Activated naive CD4-positive, alpha-beta T cell (primary cell): ENCODE measurements at places on chromosomes 2 and 18.

- DNase-seq: no peak
These were observed 286.4 kb downstream of the SLC8A1 start for GRCh38 chr2:40165509-40165844.

DNA sequence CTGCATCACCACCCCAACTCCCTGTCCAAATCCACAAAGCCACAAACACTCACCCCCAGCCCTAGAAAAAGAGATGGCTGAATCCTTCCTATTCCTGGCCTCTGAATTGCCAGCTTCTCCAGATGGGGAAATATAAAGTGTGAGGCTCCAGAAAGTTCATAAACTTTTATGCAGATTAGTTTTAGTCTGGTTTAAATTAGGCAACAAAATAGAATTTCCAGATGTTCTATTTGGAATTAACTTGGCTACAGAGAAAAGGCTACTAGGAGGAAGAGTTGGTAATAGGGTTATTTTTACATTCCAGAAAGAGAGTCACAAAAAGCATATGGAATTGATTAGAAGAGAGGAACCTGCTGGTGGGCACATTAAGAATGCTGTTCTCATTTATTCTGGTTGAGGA lies 56.0 kb downstream of the EN1 start:
- no peak for DNase-seq

DNA sequence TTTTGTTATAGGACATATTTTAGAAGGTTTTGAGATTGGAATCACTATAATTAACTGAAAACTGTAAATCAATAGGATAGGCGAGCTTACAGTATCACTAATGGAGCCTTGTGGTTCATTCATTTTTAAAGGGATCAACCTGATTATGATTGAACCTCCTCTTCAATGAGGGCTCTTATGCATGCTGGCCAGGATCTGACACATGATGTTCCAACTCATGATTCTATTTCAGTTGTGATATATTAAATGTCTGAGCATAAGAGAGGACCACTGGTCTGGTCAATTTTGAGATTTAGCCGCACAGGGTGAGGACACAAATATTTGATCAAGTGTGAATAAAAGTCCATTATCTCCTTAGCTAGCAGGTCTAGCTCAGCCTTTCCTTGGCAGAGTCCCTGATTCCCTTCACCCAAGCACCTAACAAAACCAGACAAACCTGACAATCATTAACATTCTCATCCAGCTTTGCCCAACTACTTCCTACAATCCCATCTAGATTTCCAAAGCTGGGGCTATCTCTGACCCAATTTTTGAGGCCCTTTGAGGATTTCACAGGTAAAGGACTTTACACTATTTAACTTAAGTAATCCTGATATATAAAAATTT lies 6.9 kb upstream of the MAP4K4 start:
- DNase-seq: no peak

- no peak for DNase-seq
These were observed 6.5 kb upstream of the FN1 start for GRCh38 chr2:215442401-215442787.

GRCh38 chr18:24003903-24004640 lies 10.5 kb upstream of the TTC39C start:
- DNase-seq: no peak

DNA sequence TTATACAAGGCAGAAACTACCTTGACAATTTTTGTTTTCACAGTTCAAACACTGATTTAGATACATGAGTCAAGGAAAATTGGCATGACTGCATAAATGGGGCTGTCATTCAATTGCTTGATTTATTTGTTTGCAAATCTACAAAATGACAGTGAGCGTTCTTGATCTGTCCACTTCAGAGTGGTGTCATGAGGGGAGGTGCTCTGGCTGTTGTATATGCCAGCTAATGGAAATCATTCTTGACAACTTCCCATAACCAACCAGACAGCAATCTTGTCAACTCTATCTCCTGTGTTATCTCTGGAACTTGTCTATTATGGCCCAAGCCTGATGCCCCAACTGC lies 120.6 kb upstream of the UGP2 start:
- no peak for DNase-seq

DNA sequence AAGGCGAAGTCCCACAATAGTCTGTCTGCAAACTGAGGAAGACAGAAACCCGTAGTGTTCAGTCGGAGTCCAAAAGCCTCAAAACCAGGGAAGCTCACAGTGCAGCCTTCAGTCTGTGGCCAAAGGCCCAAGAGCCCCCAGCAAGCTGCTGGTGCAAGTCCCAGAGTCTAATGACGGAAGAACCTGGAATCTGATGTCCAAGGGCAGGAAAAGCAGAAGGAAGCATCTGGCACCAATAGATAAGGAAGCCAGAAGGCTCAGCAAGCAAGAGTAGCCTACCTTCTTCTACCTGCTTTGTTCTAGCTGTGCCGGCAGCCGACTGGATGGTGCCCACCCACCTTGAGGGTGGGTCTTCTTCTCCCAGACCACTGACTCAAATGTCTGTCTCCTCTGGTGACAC lies 21.8 kb downstream of the CFAP210 start:
- no peak for DNase-seq

DNA sequence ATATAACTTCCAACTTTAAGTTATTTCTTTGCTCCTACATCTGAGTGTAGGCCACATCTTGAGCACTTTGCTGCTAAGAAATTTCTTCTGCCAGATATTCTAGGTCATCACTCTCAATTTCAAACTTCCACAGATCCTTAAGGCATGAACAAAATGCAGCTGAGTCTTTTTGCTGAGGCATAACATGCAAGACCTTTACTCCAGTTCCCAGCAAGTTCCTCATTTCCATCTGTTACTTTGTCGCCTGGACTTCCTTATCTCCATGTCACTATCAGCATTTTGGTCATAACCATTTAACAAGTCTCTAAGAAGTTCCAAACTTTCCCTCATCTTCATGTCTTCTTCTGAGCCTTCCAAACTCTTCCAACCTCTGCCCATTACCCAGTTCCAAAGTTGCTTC lies 1077.3 kb upstream of the TMEFF2 start:
- no peak for DNase-seq

DNA sequence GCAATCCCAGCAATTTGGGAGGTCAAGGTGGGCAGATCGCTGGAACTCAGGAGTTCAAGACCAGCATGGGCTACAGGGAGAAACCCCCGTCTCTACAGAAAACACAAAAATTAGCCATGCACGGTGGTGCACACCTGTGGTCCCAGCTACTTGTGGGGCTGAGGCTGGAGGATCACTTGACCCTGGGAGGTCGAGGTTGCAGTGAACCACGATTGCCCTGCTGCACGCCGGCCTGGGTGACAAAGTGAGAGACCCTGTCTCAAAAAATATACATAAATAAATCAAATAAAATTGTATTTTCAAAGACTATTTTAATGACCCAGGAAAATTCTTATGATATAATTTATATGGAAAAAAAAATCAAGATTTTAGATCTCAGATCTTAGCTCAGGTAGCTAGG lies 191.5 kb downstream of the ZFP36L2 start:
- no peak for DNase-seq

DNA sequence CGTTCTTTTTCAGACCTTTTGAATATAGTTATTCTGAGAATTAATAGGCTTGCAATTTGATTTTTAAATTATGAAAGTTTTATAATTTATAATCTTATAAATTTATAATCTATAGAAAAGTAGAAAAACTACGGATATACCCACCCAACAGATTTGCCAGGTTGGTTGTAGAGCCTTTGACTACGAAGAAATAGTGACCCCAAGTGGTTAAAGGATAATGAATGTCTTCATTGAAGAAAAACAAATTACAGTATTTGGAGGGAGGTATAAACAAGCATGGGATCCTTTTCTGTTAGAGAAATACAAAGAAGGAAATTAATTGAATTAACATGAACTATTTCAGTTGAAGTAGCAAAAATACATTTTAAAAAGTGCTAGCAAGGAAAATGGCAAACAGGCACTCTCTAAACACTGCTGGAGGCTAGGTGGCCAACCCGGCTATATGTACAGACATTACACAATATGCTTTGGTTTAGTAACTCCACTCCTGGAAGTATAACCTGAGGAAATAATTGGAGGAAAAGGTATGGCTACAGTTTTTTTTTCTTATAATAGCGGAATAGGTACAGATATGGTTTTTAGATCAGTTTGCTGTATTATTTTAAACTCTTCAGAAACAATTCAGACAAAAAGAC lies 110.9 kb downstream of the MIB1 start:
- no peak for DNase-seq

GRCh38 chr2:232890536-232890895 lies 20.5 kb downstream of the SNORC start:
- DNase-seq: no peak

- DNase-seq: no peak
These were observed 80.8 kb downstream of the NXPH2 start for GRCh38 chr2:138699421-138699820.

- DNase-seq: no peak
These were observed 121.2 kb downstream of the ARHGEF4 start for GRCh38 chr2:130957915-130958314.

GRCh38 chr2:1140389-1141003 lies 189.8 kb downstream of the SNTG2 start:
- peak; percentile 17 for DNase-seq

GRCh38 chr2:177723235-177723634 lies 330.7 kb downstream of the AGPS start:
- DNase-seq: no peak

GRCh38 chr2:170814533-170815230 lies 2.0 kb upstream of the GAD1 start:
- no peak for DNase-seq

DNA sequence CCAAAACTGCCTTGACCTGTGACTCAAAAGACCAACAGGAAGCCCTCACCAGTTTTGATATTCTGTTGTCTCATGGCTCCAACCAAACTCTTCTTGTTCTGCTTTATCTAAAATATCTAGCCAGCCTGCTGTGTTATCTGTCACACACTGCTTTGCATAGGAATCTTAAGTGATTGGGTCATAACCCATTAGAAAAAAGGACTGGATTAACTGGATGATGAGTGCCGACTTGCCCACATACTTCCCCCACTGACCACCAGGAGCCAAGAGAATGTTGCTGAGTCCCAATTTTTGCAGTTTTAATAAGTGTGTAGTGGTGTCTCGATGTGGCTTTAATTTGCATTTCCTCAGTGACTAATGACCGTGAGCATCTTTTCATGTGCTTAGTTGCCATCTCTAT lies 6.5 kb downstream of the MOGAT1 start:
- DNase-seq: no peak

- no peak for DNase-seq
These were observed 43.3 kb downstream of the DDX1 start for GRCh38 chr2:15634846-15635490.

- DNase-seq: no peak
These were observed 9.6 kb downstream of the CYB5A start for GRCh38 chr18:74281980-74282754.

- DNase-seq: no peak
These were observed 33.0 kb downstream of the MRO start for GRCh38 chr18:50786864-50787263.

- DNase-seq: no peak
These were observed 244.8 kb downstream of the PRKCE start for GRCh38 chr2:45896311-45896710.

DNA sequence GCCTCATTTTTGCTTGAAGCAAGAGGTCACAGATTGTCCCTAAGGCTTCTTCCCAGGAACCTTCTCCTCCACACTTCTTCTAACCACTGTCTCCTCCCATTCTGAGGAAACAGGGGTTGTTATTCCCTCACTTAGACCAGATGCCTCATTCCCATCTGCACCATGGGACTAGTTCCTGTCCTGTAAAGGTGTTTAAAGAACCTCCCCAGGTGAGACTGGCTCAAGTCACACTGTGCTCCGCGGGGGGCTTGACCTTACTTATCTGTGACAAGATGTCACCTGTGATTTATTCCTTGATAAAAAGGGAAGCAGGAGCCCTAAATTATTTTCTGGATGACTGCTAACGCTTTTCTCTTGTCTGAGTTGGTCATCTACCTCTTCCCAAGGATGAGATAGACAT lies 8.2 kb upstream of the CDH2 start:
- DNase-seq: no peak

DNA sequence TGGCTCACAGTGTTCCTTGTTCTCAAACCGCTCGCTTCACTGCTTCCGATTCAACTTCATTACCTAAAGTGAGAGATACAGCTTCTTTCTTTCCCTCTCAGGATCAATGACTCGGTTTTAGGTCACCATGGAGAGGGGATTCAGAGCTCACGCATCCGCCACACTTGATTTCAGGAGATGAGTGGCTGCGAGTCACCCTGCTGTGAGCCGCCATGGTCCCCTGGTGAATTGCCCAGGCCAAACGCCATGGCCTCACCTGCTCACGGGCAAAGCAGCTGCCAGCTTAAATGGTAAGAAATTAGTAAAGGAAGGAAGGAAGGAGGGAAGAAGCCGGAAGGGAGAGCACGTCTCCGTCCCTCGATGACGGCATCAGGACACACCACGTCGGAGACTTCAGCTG lies 60.5 kb downstream of the ADNP2 start:
- DNase-seq: no peak

- DNase-seq: no peak
These were observed 211.4 kb upstream of the THUMPD2 start for GRCh38 chr2:39990335-39990900.

DNA sequence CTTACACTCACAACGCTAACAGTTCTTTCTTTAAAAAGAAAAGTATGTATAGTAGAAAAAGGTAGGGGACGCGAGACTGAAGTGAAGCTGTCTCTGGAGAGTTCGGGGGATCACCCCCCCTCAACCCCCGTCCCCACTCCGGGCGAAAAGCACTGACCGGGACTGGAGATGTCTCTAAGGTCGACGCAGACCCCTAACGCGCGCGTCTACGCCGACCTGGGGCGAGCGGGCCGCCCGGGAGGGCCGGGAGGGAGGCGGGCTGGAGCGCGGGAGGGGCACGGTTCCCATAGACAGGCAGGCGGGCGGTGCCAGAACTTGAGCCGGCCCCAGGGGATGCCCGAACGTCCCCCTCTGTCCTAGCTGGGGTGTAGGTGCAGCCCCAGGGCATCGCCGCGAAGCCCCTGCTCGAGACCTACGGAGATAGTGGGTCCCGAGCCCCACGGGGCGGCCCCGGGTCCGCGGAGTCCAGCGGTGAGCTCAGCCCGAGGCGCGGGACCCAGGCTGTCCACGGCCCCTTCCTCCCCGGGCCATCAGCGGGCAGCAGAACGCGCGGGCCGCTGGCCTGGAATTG lies 82.2 kb downstream of the CHRNA1 start:
- DNase-seq: no peak

GRCh38 chr18:60861575-60861974 lies 471.7 kb upstream of the CDH20 start:
- no peak for DNase-seq

DNA sequence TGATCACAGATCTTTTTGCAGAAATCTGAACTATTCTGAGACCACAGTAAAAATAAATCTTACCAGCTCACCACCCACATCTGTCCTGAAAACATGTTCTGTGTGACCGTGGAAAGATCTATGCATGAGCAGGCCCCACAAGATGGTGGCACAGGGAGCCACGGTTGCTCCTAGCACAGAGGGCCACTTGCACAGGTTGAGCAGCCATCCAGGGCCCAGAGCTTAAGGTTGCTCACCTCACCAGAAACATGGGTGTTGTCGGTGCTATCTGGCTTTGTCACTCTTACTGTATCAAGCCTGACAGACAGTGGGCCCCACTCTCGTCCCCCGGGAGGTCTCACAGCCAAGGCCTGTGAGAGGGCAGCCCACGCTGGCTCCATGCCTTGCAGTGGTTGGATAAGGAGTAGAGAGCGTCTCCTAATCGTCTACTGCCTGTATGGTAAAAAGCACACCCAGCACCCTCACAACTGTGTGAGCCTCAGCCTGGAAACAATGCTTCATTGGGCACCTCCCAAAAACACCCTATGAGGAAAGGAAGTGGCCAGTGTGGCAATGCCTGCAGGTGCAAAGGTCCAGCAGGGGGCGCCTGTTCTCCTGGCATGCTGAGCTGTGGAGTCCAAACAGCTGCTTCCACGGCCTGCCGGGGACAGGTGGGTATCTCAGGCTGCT lies 19.6 kb downstream of the TUBB6 start:
- peak; percentile 69 for DNase-seq

GRCh38 chr18:2662990-2663389 lies 7.5 kb downstream of the SMCHD1 start:
- DNase-seq: no peak
